ENCODE measurements at places on chromosomes 5 and 9.

DNA sequence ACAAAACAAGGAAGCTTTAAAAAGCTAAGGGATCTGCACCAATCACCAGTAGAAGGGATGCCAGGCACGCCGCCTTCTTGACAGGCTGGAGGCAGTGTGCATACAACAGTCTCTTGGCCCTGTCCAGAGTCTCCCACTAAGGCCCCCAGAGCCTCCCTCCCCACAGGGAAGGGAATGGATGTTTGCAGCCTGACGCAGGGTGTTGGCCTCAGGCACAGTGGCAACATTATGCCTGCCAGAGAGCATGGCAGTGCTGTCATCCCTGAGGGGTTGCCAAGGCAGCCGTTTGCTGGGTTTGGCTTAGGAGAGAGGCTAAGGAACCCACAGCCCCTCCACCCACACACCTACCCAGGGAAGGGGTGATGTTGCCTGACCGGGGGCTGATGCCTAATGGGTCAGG is 4.8 kb downstream of the HBEGF start:
- no peak for DNase-seq

GRCh38 chr5:53642061-53642460 is 81.6 kb downstream of the NDUFS4 start:
- DNase-seq, result no peak

- DNase-seq, result no peak
Measured at GRCh38 chr9:99628849-99629620, 192.7 kb upstream of the NR4A3 start.

GRCh38 chr9:5982317-5982716 is 33.1 kb downstream of the RANBP6 start:
- DNase-seq, result no peak

DNA sequence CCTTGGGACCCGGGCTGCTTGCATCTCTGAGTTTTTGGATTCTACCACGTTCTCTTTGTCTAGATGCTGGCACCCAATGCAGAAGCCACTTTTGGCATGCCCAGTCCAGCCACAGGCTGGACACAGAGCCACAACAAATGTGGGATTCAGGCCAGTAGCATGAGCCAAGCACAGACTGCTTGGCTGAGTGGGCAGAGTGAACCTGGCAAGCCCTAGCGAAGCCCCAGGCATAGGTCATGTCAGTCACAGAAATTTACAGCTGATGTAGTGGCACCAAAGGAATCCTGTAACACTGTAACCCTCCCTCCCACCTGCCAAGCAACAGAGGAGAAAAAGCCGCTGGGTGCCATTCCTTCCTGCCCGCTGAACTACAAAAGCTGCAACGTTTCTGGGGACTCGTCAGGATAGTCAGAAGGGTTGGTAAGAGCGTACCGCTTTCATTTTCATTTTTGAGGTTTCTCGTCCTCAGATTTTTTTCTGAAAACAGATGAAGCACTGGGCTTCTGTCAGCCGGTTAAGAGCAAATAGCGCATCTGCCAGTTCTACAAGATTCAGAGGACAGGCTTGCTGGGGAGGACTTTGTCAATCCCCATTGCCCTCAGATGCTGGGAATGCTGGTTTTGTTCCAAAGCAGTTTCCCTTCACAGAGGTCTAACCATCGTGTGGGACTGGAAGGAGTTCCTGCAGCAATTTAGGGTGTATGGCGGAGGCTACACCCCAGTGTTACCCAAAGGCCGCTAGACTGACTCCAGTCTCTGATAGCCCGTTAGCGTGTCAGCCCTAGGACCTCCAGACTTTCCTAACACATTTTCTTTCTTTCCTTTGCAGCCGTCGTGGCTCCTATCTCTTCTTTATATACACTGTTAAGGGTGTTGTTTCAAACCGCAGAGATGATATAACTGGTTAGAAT is 399.0 kb downstream of the HTR1A start:
- no peak for DNase-seq

DNA sequence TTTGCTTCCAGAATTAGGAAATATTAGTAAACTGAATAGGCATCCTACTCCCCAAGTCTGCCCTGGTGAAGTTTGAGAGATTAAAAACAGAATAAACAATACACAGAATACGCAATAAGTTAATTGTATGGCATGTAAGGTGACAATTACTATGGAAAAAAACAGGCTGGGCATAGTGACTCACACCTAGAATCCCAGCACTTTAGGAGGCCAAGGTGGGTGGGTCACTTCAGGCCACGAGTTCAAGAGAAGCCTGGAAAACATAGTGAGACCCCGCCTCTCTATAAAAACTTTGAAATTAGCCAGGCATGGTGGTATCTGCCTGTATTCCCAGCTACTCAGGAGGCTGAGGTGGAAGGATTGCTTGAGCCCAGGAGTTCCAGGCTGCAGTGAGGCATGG is 64.2 kb upstream of the SUSD1 start:
- no peak for DNase-seq

- no peak for DNase-seq
Measured at GRCh38 chr5:170342153-170342725, 44.7 kb upstream of the LCP2 start.
